Right ventricle myocardium superior (tissue), 1 donor: ENCODE measurements at places on chromosomes 4 and X. TPM values are rescaled to one million over a fixed set of nuclear protein-coding genes. Genes with fewer than 3 reads are reported as not detected.

DNA sequence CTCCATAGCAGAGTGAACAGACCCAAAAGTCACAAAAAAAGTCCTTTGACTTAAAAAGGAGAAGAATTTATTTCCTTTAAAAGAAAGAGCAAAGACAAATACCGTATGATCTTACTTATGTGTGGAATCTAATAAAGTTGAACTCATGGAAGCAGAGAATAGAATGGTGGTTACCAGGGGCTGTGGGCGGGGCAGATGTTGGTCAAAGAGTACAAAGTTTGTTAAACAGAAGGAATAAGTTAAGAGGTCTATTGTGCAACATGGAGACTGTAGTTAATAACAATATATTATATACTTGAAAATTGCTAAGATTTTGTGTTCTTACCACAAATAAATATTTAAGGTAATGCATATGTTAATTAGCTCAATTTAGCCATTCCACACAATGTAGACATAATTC lies 173.3 kb upstream of the S100G start:
- DNase-seq, result no peak

- no peak for DNase-seq
Measured at GRCh38 chrX:97705936-97706335, 822.2 kb downstream of the RPA4 start.

DNA sequence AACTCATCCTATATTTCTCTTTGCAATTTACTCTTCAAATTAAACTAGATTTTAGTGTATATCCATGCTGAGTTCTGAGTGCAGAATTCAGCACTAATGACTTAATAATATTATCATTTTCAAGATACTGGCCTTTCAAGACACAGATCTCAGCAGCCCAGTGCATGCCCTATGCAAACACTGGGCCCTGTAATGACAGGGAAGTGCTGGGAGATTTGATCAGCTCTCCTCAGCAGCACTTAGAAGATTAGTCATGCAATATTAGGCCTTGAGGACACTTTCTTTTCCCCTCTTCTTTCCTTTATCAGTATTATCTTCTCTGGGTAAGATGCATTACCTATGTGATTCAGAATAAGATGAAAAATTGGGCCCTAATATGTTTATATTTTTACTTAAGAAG lies 207.1 kb downstream of the PPP3CA start:
- no peak for DNase-seq

- no peak for DNase-seq
Measured at GRCh38 chrX:122787231-122787630, 396.8 kb upstream of the GRIA3 start.

DNA sequence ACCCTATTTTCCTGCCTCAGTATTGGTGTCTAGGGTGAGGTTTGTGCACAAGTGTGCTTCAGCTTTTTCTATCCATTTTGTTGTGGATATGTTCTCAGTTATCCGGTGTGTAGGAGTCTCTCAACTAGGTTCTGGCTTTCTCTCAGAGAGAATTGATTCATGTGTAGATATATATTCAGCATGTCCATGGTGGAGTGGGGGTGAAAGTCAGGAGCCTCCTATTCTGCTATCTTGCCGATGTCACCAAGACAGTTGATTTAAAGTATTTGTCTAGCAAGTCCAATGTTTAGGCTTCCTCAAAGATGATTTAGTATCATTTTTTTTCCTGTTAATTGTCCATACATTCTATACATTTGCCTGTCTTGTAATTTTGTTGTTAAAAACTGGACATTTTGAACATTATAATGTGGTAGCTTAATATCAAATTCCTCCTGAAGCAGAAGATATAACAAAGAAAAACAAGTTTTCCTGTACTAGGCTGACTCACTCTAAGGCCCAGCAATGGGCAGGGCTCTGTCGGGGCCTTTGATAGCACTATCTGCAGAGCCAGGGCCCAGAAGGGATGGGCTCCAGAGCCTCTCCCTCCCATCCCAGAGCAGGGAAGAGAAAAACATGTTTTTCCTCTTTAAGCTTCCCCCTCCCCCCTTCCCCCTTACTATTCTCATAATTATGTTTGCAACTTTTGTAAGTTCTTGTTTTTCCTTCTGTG lies 37.6 kb downstream of the GLUD2 start:
- DNase-seq, result no peak

- no peak for DNase-seq
Measured at GRCh38 chrX:103685396-103685795, 1.1 kb downstream of the MORF4L2 start.

- DNase-seq, result no peak
Measured at GRCh38 chr4:89196745-89197144, 85.4 kb downstream of the TIGD2 start.

DNA sequence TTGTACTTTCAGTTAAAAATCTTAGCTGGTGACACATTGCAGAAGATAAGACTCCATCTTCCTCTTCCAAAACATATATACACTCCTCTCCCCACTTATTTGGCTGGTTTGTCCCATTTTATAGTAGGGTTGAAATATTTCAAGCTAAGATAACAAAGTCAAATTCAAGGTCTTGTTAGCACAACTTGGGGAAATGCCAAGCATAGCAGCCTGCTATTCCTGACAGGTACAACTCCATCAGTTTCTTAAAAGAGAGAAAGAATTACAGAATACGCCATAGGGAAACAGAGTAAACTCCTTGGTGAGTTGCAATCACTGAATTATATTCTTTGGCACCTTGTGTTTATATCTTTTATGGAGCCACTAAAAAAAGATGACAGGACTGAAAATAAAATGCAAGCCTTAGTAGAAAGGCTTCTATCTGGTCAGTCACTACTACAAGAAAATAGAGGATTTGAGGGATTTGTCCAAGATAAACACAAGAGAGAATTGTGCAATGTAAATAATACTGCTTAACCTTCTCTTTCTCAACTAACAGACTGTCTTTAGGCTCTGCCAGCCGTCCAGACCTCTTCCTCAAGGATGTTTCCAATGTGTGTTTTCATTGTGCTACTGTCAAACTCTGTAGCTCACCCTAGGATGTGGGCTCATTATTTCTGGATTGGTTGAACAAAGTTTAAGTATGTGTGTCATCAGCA lies 170.3 kb downstream of the VEGFC start:
- no peak for DNase-seq

- DNase-seq, result no peak
Measured at GRCh38 chr4:25783943-25784342, 78.8 kb downstream of the SEL1L3 start.

DNA sequence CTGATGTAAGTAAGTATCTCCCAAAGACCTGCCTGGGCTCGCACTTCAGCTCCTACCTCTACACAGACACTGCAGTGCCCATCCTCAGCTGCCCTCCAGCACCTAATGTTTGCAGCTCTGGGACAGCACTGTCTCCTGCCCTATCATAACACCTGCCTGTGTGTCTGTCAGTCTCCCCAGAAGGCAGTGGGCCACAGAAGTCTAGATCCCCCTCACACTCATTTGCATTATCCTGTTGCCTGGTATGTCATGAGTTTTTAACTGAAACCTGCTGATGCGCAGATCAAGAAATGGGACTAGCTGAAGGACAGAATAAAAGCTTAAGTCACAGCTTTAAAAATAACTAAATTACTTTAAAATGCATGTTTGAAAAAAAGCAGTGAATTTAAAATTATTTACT lies 43.0 kb downstream of the LRP2BP start:
- no peak for DNase-seq

USP17L27 gene
- total RNA-seq, result not detected

GIMD1 gene
- total RNA-seq, result not detected

TCEAL5 gene
- total RNA-seq, result 0.32 TPM

CDS1 gene
- 0.19 TPM for total RNA-seq

CT45A5 gene
- total RNA-seq, result not detected

MAP7D2 gene
- 0.40 TPM for total RNA-seq
